ENCODE measurements at places on chromosomes 1 and 21.

DNA sequence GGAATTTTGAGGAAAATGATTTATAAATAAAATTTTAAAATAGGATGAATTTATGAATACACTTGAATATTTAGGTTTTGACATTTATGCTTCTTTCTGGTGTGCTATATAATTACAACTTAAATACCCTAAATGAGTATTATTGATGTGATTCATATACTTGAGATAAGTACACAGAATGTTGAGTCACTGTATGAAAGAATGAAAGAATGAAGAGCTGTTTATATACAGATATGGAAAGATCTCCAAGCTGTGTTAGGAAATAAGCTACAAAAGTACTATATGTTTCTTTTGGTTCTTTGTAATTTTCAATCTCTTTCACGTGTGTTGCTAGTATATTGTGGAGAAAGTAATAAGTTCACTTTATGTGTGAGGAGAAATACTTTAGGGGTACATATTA lies 147.2 kb downstream of the RASAL2 start:
- DNase-seq = peak; percentile 42

DNA sequence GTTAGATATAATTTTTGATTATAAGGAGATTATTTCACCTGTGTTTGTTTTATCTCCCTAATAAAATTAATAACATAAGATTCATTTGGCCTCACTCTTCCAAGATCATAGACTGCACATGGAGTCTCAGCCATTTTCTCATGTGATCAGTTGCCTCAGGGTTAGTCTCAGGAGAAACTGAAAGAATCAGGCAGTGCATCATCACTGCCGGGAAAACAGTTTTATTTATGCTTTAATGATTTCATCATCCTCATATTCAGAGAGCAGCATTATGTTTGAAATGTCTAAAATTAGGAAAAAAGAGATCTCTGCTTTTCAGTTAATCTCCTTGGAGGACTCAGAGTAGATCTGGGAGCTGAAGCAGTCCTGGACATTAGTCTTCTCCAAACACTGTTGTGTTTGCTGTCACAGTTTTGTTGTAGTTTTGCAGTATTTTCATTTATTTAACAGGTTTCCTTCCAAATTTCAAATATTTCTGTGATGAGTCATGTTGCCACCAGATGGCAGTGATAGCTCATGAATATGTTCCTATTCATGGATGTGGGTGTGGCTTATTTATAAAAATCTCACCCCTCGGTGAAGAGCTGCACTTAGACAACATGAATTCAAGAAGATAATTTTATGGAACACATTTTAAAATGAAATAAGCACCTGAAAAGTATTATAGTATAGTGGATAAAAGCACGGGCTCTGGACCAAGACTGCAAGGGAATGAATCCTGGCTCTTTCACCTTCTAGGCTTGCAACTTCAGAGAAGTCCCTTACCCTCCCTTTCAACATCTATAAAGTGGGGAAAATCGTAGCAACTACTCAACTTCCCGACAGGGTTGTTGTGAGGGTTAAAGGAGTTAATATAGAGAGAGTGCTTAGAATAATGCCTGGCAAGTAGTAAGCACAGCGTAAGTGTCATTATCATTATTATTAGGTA lies 31.2 kb downstream of the CHD1L start:
- peak; percentile 78 for DNase-seq

DNA sequence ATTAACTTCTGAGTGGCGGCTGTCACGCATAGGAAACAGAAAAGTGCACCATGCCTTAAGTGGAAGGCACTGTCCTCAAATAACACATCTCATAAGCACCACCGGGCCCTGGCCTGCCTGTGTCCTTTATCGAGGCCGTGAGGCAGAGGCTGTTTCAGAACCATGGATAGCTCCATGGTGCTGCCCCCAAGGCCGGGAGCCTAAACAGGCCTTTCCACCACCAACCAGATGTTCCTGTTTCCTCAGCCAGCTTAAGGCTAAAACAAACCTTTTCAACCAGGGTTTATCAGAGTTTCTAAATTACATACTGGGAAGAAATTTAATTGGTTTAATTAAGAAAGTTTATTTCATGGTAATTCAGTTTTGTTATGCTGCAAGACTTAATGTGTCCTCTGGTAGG lies 114.4 kb downstream of the DMRTA2 start:
- DNase-seq = peak; percentile 15

- no peak for DNase-seq
These were observed 740 bp downstream of the ZNF691 start for GRCh38 chr1:42847111-42847595.

GRCh38 chr1:204989266-204990058 lies 53.5 kb upstream of the CNTN2 start:
- peak; percentile 54 for DNase-seq

- no peak for DNase-seq
These were observed 580 bp upstream of the NECTIN4 start for GRCh38 chr1:161089938-161090337.

- no peak for DNase-seq
These were observed 25.6 kb upstream of the ZNF436 start for GRCh38 chr1:23395154-23395724.

GRCh38 chr1:145963265-145964019 lies 933 bp downstream of the ANKRD34A start:
- peak; percentile 84 for DNase-seq

DNA sequence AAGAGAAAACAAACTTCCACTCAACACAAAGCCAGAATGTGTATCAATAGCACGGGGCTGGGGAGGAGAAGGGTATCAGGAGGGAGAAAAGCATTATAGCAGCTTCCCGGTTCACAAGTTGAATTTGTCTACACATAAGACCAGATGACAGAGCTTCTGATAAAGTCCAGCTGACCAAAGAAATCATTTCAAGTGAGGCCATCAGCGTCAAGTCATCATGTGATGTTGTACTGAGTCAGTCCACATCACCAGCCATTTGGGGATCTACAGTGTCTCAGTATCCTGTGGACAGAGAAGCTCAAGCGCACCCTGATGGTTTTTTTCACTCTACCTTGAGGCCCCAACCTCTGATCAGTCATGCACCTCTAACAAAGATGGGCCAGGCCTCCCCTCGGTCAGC lies 33.0 kb downstream of the SETD4 start:
- peak; percentile 12 for DNase-seq

DNA sequence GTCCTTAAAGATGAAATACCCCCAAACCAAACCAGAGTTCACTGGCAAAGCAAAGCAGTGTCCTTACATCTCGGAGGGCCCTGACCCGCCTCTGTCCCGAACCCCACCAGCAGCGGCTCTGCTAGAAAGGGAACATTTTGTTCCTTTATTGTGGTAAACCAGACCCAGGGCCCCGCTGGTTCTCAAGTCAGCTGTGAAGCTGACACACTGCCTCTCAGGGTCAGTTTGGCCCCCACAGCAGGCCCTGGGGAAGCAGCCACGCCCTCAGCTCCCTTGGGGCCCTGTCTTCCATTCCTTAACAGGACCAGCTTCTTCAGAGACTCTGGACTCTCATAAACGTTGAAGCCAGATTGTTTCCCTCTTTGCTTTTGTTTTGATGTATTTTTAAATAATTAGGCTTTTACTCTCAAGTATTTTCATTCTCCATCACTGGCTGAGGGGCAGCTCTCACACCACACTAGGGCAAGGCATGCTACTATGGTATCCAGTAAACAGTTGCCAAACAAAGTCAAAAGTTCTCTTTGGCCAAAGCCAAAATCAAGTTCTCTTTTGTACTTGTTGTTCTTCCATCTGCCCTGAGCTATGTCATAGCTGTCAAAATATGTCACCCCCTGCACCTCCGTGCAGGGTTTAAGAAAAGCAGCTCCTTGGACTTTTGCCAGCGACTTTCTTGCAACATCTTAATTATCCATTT lies 61.1 kb upstream of the ANGPTL1 start:
- DNase-seq = peak; percentile 29

DNA sequence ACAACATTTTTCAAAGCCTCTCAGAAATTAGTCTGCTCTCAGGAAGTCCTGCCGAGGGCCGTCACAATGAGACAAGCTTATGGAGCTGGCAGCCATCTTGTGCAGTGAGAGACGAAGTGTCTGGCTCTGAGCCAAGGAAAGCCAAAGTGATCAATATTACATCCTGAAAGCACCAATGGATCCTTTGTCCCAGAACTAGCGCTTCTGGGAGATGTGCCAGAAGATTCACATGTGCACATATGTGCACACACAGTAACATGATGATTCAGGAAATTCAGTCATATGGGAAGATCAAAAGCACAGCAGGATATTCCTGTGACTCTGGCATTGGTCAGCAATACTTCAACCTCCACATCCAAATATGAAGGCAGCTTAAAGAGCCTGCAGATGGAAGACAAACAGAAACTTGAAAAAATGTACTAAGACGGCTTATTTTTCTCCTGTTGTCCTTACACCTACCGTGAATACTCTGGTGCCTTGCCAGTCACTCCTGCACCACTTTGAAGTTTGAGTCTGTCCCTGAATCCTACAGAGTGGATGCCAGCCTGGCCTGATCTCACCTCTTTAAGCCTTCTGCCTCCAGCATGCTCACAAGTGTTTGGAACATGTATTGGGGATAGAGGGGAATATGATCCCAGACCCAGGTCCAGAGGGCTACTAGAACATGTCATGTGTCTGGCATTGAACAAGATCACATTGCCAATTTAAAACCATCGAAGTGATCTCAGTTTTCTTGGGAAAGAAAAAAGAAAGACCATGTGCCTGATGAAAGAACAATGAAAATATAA lies 44.5 kb upstream of the PRRX1 start:
- DNase-seq = no peak

DNA sequence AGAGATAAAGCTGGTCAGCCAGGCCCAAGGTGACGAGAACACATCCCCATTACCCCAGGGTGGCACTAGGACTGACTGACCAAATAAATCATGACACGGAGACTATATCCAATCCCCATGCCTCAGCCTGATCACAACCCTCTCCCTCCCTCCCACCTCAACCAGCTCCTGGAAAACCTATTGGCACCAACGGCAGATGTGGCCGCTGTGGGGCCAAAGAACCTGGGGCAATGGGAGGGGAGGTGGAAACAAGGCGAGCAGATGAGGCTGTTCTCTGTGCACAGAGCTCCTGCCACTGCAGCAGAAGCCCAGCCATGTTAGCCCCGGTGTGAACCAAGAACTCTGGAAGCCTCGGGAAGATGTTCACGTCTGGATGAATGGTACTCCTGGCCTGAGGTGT lies 77.6 kb downstream of the CD247 start:
- DNase-seq = no peak

Measured in M059J (cell line).